Keratinocyte (primary cell): ENCODE measurements at places on chromosomes 13 and 19.

GRCh38 chr19:45306518-45307027, 16.1 kb downstream of the CKM start:
- DNase-seq: no peak
- peaks cover 2% of the 10 kb centered on the region for H3K36me3 ChIP-seq
- no peaks in the 10 kb centered on the region for H3K27me3 ChIP-seq
- no peak overlapping the region for H3K4me3 ChIP-seq
- peaks cover 12% of the 10 kb centered on the region for H3K4me1 ChIP-seq
- no peak overlapping the region for H3K27ac ChIP-seq

DNA sequence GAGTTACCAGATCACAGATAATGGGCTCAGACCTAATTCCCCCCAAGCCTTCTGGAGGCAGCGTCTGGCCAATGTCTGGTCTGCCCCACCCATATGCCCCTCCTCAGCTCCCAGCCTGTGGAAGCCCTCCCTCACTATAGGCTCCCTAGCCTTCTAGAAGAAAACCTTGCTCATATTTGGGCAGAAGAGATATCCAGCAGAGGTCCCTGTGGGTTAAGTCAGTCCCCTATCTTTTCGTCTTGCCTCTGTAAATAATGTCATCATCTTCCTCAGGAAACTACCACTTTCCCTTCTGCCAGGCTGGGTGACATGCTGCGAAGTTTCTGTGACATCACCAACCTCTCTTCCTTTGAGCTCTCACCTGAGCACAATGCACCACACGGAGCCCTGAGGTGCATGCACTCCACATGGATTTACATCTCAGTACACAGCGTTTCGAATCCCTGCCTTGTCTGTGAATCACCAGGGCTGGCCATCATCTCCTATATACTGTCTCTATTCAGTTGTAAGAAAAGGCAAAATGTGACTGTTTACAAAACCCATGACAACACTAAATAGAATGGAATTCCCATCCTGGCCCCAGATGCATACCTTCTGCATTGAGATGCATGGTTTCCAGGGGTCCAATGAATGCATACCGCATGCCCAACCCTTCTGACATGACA, 112.8 kb downstream of the CRYL1 start:
- DNase-seq: no peak
- H3K36me3 ChIP-seq: no peaks in the 10 kb centered on the region
- H3K4me1 ChIP-seq: peaks cover 28% of the 10 kb centered on the region
- peak overlapping the region; percentile 20 for H3K27ac ChIP-seq

DNA sequence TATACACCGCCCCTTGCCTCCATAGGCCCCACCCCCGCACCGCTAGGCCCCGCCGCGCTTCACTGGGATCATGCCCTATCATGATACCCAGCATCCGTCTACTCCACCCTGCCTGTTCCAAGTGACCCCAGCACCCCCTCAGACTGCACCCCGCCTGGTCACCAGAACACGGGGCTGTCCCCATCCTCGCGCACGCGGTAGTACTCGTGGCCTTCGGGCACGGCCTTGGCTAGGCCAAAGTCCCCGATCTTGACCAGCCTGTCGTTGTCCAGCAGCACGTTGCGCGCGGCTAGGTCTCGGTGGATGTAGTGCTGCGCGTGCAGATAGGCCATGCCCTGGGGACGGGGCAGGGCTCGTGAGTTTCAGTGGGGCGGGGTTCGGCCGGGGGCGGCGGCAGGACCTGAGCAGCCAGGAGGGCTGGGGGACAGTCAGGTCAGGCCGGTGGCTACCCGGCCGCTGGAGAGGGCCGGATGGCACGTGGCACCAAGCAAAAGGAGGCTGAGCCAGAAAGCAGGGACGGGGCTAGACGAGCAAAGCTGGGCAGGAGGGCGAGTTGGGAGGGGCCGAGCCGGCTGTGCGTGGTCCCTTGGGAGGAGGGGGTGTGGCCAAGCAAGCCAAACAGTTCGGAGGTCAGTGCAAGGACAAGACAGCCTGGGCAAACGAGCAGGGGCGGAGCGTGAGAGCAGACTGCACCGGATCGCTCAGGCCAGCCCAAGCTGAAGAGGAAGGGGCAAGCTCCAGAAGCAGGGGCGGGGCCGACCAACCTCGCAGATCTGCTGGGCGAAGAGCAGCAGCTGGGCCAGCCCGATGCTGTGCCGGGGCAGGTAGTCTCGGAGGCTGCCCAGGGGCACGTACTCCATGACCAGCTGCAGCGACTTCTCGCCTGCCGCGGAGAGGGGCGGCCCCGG, 13.6 kb upstream of the ICAM3 start:
- no peak overlapping the region for H3K4me3 ChIP-seq
- no peak overlapping the region for H3K27ac ChIP-seq
- H3K27me3 ChIP-seq: no peaks in the 10 kb centered on the region
- H3K4me1 ChIP-seq: no peaks in the 10 kb centered on the region
- no peak for DNase-seq

DNA sequence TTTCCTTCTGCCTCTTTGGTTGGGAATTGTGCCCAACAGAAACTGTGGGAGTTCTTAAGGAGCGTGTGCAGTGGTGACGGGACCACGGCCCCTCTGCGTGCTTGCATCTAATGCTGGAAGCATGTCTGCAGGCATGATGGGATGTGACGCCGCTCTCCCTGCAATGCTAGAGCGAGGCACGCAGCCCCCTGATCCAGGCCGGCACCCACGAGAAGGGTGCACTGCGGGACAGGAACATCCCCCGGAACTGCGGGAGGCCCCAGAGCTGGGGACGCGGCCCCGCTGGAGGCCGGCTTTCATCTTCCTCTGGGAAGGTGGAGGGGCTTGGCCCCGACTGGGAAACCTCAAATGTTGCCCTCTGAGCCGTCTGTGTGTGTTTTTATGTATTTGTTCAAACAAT, 32.7 kb downstream of the TMEM255B start:
- H3K4me3 ChIP-seq: no peak overlapping the region
- peaks cover 73% of the 10 kb centered on the region for H3K27me3 ChIP-seq
- H3K36me3 ChIP-seq: no peaks in the 10 kb centered on the region
- no peak overlapping the region for H3K27ac ChIP-seq
- H3K4me1 ChIP-seq: peaks cover 4% of the 10 kb centered on the region
- no peak for DNase-seq

DNA sequence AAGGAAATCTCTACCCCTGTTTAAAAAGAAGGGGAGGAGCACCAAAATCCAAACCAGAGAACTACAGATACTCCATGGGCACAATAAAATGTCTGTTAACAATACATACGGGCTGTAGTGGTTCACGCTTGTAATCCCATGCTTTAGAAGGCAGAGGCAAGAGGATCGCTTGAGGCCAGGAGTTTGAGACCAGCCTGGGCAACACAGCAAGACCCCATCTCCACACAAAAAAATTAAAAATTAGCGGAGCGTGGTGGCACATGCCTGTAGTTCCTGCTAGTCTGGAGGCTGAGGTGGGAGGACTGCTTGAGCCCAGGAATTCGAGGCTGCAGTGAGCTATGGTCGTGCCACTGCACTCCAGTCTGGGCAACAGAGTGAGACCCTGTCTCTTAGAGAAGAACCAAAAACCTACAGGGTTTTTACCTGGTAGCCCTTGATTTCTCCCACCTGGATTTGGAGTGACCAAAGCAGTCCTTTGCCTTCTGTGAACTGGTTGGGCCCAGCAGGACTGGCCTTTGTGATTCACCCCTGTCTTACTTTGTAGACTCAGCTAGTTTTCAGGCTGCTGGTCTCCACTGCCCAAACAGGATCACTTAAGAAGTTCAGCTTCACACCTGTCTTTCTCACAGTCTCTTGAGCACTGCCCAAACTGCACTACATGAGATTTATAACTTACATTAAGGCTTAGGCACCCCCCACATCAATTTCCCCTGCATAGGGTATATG, 38.7 kb upstream of the FLT1 start:
- H3K27me3 ChIP-seq: peaks cover 39% of the 10 kb centered on the region
- no peaks in the 10 kb centered on the region for H3K36me3 ChIP-seq
- peaks cover 7% of the 10 kb centered on the region for H3K4me1 ChIP-seq
- H3K27ac ChIP-seq: no peak overlapping the region
- H3K4me3 ChIP-seq: no peak overlapping the region
- DNase-seq: no peak

GRCh38 chr19:2195914-2196313, 32.2 kb downstream of the DOT1L start:
- H3K4me1 ChIP-seq: no peaks in the 10 kb centered on the region
- no peak overlapping the region for H3K4me3 ChIP-seq

DNA sequence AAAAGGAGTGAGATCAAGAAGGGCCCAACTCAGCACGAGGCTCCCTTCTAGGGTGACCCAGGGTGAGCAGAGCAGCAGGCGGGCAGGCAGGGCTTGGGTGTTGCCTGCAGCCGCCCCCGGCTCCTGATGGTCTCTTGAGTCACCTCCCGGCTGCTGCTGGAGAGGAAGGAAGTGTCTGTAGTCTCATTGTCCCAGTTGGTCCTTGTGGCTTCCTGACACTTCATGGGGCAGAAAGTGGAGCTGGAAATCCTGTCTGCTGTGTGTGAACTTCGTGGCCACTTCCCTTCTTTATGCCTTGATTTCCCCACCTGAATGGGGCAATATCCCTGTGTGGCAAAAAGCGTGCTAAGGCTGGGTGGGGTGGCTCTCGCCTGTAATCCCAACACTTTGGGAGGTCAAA, 2.5 kb downstream of the MAP1S start:
- no peaks in the 10 kb centered on the region for H3K27me3 ChIP-seq
- no peak overlapping the region for H3K27ac ChIP-seq
- DNase-seq: no peak
- peaks cover 22% of the 10 kb centered on the region for H3K4me1 ChIP-seq
- H3K4me3 ChIP-seq: no peak overlapping the region

GRCh38 chr19:32265995-32266394, 79.4 kb upstream of the ZNF507 start:
- no peak for DNase-seq
- H3K36me3 ChIP-seq: no peaks in the 10 kb centered on the region
- H3K4me1 ChIP-seq: no peaks in the 10 kb centered on the region
- H3K27ac ChIP-seq: no peak overlapping the region

DNA sequence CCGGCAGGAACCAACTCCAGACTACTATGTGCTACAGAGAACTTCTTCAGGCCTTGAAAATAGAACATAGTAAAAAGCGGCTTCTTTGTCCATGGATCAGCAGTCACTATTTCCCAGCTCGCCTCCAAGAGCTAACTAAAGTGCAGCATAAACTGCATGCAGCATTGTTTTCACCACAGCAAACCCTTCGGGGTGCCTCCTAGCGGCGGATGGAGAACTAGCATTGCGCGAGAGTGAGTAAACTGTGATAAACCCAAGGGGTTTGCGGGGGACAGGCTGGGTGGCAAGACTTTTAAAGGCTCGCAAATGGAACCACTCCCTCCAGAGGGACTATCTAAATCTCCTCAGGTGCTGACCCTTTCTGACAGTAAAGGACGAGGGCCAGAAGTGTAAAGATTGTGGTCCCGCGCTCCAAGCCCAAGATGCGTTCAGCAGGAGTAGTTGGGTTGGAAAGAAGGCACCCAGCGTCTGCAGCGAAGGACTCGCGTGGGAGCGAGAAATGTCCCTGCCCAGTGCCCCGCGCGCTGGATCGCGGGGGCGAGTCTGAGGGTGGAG, 21.5 kb upstream of the SGCG start:
- H3K36me3 ChIP-seq: no peaks in the 10 kb centered on the region
- no peak overlapping the region for H3K27ac ChIP-seq
- H3K4me3 ChIP-seq: no peak overlapping the region
- DNase-seq: no peak
- peaks cover 18% of the 10 kb centered on the region for H3K27me3 ChIP-seq

DNA sequence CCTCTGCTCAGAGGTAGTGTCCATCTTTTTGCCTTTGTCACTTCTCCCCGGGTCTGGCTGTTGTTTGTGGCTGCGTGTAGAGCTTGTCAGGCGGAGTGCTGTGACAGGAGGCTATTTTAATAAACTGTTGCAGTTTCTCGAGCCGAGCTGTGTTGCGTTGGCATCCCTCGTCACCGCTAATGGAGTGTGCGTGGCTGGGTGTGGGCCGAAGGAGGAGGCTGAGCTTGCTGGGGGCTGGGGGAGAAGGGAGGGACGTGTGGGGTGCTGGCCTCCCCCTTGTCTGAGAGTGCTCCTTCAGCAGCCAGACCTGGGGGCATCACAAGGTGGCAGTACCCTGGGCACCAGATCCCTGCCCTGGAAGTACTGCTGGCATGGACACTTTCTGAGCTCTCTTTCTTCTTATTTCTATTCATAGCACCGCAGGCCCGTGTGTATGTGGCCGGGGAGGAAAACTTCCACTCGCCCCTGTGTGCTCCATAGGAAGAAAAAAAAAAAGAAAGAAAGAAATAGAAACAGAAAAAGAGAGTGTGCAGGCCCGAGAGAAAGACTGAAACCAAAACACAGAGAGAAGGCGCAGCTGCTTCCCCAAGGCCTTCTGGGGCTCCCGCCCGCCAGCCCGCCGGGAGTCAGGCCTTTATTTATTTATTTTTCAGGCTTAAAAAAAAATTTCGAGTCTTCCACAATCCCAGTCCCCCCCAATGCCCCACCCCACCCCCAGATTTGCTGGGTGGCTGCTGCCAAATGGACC, 27.0 kb downstream of the NFIX start:
- H3K4me3 ChIP-seq: peak overlapping the region; percentile 68
- no peaks in the 10 kb centered on the region for H3K36me3 ChIP-seq
- H3K27me3 ChIP-seq: no peaks in the 10 kb centered on the region
- H3K4me1 ChIP-seq: peaks cover 81% of the 10 kb centered on the region

DNA sequence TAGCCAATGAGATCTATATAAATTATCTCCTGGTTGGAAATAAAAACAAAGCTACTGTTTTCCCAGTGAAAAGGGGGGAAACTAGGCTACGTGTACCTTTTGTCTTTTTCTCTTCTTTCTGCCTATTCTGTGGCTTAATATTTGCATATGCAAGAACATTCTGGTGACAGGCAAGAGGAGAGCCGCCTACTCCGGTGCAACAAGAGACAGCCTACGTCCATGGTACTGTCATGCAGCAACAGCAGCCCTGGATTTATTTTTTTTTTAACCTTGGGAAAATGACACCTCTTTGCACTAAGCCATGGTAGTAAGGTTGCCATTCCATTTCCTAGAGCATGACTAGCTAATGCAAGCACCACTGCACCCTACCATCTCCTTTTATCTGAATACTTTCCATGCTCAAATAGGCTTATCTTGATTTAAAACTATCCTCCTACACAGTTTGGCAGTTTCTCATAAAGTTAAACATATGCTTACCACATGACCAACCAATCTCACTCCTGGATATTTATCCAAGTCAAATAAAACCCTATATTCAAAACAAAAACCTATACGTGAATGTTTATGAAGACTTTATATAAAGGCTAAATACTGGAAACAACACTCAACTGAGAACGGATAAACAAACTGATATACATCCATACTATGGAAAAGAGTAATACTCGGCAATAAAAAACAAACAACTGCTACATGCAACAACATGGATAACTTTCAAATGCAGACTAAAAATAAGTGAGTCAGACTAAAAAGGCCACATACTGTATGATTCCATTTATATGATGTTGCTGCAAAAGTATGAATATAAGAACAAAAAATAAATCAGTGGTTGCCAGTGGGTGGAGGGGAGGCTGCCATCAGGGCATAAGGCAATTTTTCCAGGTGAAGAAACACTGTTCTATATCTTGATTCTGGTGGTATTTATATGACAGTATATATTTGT, 17.3 kb downstream of the NUFIP1 start:
- H3K27me3 ChIP-seq: no peaks in the 10 kb centered on the region
- H3K27ac ChIP-seq: no peak overlapping the region
- H3K4me1 ChIP-seq: no peaks in the 10 kb centered on the region
- H3K4me3 ChIP-seq: no peak overlapping the region
- H3K36me3 ChIP-seq: peaks cover 11% of the 10 kb centered on the region

- no peak overlapping the region for H3K27ac ChIP-seq
- no peaks in the 10 kb centered on the region for H3K36me3 ChIP-seq
- H3K4me1 ChIP-seq: peaks cover 4% of the 10 kb centered on the region
- H3K4me3 ChIP-seq: no peak overlapping the region
- no peak for DNase-seq
Measured at GRCh38 chr13:91397595-91397994, 826 bp upstream of the GPC5 start.

- H3K4me1 ChIP-seq: peaks cover 29% of the 10 kb centered on the region
- no peaks in the 10 kb centered on the region for H3K27me3 ChIP-seq
- no peak for DNase-seq
- no peak overlapping the region for H3K4me3 ChIP-seq
- H3K27ac ChIP-seq: peak overlapping the region; percentile 61
Measured at GRCh38 chr19:7894612-7895309, 6.5 kb downstream of the LRRC8E start.
